Fibroblast of skin of back (primary cell): ENCODE measurements at places on chromosomes 1 and 21.
A peak's percentile ranks its signal among the peaks of the same experiment; 100 is the strongest.

GRCh38 chr1:160834945-160835565, 27.6 kb downstream of the CD244 start:
- DNase-seq = peak; percentile 33

DNA sequence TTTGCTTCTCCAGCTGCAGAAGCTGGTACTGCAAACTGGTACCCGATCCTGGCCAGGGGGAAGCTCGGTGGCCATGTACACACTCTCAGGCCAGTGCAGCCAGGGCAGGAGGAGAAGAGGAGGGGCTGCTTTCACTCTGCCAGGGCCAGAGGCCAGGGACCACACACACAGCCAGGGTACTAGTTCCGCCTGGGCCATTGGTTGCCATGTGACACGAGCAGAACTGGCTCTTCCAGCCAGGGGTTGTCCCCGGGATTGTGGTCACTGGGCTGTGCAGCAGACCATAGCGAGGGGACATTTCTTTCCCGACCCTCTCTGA, 3.7 kb upstream of the SHISAL2A start:
- DNase-seq = no peak

GRCh38 chr1:92831368-92831761, 475 bp upstream of the RPL5 start:
- DNase-seq = no peak

DNA sequence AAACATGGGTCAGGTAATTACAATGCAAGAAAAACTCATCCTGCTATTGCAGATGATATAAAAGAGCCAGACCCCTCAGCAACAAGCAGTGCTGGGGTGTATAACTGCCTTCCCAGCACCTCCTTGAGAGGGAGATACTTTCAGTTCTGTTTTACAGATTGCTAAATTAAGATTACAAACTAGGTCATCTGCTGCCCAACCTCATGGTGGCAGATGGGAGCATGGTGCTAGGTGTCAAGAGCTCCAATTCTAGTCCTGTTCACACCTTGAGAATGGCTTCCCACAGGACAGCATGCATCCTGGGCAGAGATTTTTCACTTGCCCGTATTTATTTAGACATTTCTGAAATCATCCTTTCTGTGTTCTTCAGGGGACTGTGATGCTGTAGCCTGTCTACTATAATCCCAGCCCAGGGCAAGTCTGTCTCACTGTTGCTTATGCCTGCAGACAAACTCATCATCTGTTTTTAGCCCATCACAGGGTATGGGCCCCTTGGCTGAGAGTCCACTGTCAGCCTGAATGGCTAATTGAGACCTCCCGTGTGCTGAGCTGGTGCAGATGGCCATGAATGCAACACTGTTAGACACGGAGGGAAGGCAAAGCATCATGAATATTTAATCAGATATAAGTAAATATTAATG, 40.2 kb upstream of the PBX1 start:
- no peak for DNase-seq

DNA sequence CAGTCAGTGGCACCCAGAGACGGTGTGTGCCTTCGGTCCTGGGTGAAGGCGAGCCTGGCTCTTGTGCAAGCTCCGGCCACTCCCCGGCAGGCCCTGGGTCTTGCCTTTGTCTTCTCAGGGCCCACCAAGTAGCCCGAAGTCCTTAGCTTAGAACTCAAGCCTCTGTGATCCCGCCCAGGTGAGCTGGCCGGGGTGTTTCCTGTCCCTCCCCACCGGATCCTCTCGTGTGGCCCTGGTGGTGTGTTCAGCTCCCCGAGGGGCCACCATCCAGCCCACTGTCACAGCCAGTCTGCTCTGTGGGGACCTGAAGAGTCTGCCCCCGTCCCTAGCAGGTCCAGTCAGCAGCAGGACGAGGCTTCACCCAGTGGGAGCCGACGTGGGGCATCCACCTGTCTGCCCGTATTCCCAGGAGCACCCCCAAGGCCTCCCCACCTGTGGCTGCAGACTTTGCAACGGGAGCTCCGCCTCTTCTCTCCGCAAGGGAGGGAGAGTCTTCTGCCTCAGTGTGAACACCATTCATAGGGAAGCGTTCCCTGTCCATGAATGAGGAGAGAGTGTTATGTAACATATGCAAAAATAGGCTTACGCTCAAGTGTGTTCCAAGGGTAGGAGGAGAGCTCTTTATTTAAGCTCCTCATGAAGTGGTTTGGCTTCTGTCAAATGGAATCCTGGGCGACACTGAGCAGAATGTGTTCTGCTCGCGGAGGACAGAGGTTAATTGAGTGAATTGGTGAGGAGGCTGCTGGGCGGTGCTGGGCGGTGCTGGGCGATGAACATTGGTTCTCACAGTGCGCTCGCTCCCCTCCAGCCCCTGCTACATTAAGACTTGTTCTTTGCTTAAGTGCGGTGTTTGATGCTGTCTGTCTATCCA, 108.9 kb downstream of the CRYAA start:
- no peak for DNase-seq

GRCh38 chr1:226973371-226973897, 33.3 kb downstream of the COQ8A start:
- DNase-seq = no peak

- DNase-seq = peak; percentile 61
These were observed 21.0 kb downstream of the SPRTN start for GRCh38 chr1:231359113-231359512.

GRCh38 chr1:210400043-210400840, 71.5 kb downstream of the HHAT start:
- DNase-seq = peak; percentile 73

- no peak for DNase-seq
These were observed 22.7 kb upstream of the PIK3CD start for GRCh38 chr1:9628541-9629444.

DNA sequence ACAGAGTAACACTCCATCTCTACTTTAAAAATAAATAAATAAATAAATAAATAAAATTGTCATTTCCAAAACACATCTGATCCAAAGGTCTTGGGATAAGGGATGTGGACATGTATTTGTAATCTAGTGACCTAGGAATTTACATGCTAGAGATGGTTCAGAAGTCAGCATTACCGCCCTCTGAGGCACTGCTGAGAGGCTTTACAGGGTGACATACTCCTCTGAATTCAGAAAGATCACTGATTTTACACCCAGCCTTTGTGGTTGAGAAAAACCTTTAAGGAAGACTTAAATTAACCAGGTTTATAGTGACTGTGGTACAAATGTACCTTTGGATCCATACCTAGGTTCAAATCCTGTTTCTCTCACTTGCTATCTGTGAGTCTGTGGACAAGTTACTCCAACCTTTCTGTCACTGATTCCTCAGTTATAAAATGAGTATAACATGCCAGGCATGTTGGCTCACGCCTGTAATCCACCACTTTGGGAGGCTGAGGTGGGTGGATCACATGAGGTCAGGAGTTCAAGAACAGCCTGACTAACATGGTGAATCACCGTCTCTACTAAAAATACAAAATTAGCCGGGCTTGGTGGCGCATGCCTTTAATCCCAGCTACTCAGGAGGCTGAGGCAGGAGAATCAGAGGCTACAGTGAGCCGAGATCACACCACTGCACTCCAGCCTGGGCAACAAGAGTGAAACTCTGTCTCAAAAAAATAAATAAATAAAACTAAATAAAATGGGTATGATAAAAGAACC, 20.1 kb downstream of the OSBPL9 start:
- DNase-seq = peak; percentile 94

DNA sequence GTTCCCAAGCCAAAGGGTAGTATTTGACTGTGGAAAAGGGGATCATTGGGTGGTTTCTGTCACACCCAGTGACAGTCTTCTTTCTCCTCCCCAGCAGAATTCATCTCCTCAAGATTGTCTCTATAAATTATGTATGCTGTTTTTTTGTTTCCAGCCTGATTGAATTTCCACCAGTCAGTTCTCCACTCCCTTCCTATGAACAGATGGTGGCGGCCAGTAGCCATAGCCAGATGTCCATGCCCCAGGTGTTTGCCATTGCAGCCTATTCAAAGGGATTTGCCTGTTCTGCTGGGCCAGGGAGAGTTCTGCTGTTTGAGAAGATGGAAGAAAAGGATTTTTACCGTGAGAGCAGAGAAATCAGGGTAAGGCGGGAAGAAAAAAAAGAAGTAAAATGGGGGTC, 12.9 kb downstream of the CFAP57 start:
- DNase-seq = no peak

- DNase-seq = no peak
These were observed 32.9 kb downstream of the DUSP10 start for GRCh38 chr1:221708987-221709386.

GRCh38 chr1:198649968-198650338, 11.1 kb downstream of the PTPRC start:
- no peak for DNase-seq

DNA sequence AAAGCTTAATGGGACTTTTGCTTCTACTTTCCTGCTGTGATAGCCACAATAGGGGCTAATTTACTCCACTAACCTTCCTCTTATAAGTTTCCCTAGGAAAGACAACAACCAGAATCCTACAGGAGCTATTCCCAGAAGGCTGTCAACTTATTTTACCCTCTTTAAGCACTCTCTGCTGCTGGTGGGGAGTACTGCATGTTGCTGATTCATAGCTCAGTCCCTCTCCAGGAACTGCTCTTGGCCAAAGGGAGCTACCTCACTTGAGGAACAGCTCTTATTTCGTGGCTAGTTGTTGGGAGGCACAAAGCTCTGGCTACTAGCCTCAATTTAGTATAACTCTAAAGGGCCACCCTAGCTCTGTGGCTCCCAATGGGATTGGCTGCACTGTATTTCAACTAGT, 37.2 kb downstream of the ADSS2 start:
- peak; percentile 17 for DNase-seq

DNA sequence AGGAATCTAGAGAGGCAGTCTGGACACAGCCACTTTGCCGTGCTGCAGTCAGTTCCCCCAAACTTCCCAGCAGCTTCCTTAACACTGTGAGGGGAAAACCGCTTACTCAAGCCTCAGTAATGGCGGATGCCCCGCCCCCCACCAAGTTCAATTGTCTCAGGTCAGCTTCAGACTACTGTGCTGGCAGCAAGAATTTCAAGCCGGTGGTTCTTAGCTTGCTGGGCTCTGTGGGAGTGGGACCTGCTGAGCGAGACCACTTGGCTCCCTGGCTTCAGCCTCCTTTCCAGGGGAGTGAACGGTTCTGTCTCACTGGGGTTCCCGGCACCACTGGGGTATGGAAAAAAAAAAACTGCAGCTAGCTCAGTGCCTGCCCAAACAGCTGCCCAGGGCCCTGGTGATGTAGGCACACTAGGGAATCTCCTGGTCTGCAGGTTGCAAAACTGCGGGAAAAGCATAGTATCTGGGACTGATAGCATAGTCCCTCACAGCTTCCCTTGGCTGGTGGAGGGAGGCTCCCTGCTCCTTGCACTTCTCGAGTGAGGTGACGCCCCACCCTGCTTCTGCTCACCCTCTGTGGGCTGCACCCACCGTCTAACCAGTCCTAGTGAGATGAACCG, 23.7 kb upstream of the HFM1 start:
- DNase-seq = peak; percentile 2

- DNase-seq = peak; percentile 20
These were observed 1.1 kb downstream of the SERBP1 start for GRCh38 chr1:67429011-67429527.

DNA sequence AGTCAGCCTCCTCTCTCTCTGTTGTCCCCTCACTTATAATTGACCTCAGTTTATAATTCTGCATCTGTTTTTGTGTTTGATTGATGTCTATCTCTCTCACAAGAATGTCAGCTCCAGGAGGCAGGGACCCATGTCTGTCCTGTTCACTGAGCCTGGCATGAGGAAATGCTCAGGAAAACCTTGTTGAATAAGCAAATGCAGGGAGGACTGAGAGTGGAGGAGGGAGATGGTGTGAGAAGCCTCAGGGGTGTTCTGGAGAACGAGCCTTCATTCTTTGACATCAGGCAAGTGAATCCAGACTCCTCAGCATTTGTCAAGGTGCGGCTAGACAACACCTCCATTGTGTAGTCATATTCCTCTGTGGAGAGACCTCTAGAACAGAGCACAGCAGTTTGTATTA, 45.5 kb downstream of the MAN1C1 start:
- no peak for DNase-seq

DNA sequence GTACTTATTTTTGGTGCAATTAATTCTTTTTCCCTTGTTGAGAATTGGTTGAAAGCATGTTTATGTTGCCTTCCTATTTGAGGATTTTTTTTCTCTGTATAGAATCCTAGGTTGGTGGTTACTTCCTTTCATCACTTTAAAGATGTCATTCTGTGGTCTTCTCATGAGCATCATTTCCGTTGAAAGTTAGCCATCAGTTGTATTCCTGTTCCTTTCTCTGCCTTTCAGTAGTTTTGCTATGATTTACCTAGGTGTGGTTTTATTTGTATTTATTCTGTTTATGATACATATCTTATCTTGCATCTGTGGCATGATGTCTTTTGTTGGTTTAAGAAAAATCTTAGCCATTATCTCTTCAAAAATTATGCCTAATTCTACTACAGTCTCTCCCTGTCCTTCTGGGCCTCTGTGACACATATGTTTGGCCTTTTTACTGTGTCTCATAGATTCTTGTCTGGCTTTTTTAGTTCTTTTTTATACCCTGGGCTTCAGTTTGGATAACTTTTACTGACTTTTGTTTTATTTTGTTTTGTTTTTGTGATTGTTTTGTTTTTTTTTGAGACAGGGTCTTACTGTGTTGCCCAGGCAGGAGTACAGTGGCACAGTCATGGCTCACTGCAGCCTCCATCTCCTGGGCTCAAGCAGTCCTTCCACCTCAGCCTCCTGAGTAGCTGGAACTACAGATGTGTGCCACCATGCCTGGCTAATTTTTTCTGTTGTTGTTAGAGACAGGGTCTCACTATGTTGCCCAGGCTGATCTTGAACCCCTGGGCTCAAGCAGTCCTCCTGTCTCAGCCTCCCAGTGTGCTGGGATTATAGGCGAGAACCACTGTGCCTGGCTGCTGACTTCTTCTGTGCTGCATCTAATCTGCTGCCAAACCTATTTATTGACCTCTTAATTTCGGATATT, 24.1 kb downstream of the PTGFRN start:
- peak; percentile 26 for DNase-seq

GRCh38 chr1:150543500-150544143, 5.6 kb upstream of the ADAMTSL4 start:
- DNase-seq = no peak

- DNase-seq = no peak
These were observed 614.1 kb downstream of the SMYD3 start for GRCh38 chr1:245893025-245893424.

- no peak for DNase-seq
These were observed 107.5 kb upstream of the TNFSF4 start for GRCh38 chr1:173314656-173315055.

- no peak for DNase-seq
These were observed 45.2 kb downstream of the TENT5C start for GRCh38 chr1:117650840-117651568.

- peak; percentile 98 for DNase-seq
These were observed 6.4 kb downstream of the RHOC start for GRCh38 chr1:112700290-112701226.

GRCh38 chr1:203797216-203797615, 1.8 kb downstream of the ZBED6 start:
- no peak for DNase-seq
